Right renal cortex interstitium (tissue), 3 donors: ENCODE measurements at places on chromosomes 12 and 14. TPM values are rescaled to one million over a fixed set of nuclear protein-coding genes. Genes with fewer than 3 reads are reported as not detected.

Gene CELA1
- not detected for polyA plus RNA-seq

Gene RIMBP2
- 10.7 TPM for polyA plus RNA-seq

Gene KLRD1
- polyA plus RNA-seq: 0.64 TPM

- no peak for DNase-seq
These were observed 118.6 kb downstream of the SMOC1 start for GRCh38 chr14:69997849-69998248.

- DNase-seq: no peak
These were observed 34.2 kb downstream of the NCKAP5L start for GRCh38 chr12:49794021-49794420.

Gene ENDOU
- 0.41 TPM for polyA plus RNA-seq

DNA sequence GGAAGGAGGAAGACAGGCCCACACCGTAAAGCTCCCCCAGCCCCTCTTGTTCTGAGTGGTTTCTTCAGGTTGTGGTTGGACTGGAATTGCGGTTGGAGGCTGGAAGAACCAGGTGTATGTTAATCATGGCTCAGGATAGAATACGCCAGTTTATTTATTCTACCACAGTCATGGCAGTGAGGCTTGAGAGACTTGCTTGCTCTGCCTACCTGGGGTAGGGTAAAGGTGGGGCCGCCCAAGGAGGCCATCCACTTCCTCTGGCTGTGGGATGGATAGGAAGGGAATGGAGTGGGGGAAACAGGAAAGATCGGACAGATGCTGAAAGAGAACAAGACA lies 8.1 kb downstream of the SHMT2 start:
- DNase-seq: no peak

GRCh38 chr14:92934196-92935085 lies 11.5 kb downstream of the CHGA start:
- DNase-seq: no peak

Gene SLC17A8
- 0.24 TPM for polyA plus RNA-seq

GRCh38 chr12:82952946-82953345 lies 266.2 kb downstream of the TMTC2 start:
- no peak for DNase-seq

DNA sequence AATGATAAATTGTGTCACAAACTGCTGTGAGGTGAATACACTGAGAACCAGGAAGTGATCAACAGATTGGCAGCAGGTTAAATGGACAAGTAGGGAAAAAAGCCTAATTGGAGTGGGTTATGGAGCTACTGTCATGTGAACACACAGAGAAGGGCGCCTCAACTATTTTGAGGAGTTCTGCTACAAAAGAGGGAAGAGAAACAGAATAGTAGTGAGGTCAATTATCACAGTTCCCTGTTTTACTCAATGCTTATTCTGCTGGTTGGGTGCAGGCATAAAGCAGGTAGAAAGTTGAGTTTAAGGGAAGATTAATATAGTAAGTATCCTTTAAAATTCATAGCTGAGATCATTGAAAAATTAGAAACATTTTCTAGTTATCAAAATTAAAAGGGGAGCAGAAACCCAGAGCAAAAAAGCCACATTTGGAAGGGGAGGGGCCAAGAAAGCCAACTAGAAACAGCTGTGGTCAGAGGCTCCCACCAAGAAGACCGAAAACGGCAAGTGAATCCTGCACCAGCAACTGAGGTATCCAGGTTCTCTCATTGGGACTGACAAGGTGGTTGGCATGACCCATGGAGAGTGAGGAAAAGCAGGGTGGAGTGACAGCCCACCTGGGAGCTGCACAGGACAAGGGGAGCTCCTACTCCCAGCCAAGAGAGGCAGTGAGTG lies 105.7 kb downstream of the ZC3H14 start:
- no peak for DNase-seq

Gene WNT1
- not detected for polyA plus RNA-seq

GRCh38 chr14:100867631-100868315 lies 35.7 kb downstream of the RTL1 start:
- no peak for DNase-seq

GRCh38 chr12:879641-880040 lies 69.9 kb downstream of the RAD52 start:
- DNase-seq: no peak

GRCh38 chr12:107288414-107289127 lies 195.2 kb upstream of the CRY1 start:
- no peak for DNase-seq

DNA sequence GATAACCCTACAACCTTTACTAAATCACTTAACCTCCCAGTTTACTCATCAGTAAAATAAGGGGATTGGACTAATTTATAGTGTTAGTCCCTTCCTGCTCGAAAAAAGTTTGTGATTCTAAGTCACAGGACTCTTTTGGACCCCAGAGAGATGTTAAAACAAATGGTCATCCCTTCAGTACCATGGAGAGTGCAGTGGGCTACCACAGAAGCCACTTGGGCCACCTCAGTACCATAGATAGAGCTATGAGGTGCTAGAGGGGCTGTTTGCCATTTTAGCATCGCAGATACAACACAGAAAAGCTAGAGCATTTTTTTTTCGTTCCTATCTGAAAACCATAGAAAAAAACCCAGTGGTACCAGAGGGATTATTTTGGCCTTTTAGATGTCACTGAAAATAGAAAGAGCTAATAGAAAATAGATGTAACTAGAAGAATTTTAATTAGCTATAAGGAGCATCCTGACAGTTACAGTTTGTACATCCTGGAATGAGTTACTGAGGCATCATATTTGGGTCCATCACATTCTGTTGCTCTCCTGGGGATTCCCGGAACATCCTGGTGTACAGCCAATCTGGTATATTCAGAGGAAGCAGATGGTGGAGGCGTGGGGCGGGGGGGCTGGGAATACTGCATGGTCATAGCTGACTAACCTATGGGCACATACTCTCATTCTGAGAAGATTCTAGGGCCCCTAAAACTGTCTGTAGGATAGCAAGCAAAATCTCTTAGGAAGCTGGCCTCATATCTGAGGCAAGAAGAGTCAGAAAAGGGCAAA lies 2.8 kb downstream of the ZNF219 start:
- no peak for DNase-seq

DNA sequence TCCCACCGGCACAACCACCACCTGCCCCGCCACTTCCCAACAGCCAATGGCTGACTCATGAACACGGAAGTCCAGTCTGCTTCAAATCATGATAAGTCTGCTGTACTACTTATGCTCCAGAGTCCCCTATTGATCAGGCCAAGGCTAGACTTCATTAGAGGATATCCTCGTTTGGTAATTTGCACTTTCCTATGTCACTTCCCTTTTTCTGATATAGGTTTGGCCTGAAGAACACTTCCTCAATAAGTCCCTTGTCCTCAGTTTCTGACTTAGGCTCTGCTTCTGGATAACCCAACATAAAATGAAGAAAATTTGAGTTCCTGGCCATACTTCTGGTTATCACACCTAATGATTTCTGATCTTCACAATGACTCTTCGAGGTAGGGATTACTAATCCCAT lies 45.3 kb downstream of the IFNG-AS1 start:
- DNase-seq: no peak

- DNase-seq: no peak
These were observed 603.5 kb downstream of the RPL10L start for GRCh38 chr14:46048127-46048526.

Gene RNF34
- 45.7 TPM for polyA plus RNA-seq

Gene PHETA1
- 8.9 TPM for polyA plus RNA-seq

Gene USP44
- polyA plus RNA-seq: 2.4 TPM

GRCh38 chr14:22567437-22567836 lies 21.6 kb downstream of the DAD1 start:
- no peak for DNase-seq

- no peak for DNase-seq
These were observed 76.1 kb upstream of the KRR1 start for GRCh38 chr12:75587340-75588106.

- no peak for DNase-seq
These were observed 70.3 kb upstream of the MDM1 start for GRCh38 chr12:68402422-68402821.

Gene XRCC3
- polyA plus RNA-seq: 12.2 TPM

DNA sequence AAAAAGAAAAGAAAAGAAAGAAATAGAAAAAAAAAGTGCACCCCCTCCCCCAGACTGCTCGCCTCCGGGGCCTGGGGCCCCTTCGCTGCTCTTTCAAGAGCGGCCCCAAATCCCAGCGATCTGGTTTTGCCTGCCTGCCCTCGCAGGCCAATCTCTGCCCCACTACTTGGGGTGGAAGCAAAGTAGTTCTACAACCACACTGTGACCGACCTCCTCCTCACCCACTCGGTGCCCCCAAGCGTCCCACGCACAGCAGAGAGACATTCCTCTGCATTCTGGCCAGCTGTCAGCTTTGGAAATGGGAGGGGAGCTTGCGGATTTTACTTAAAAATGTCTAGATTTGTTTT lies 2.4 kb upstream of the TBX3 start:
- no peak for DNase-seq

Gene NUDT4
- 140 TPM for polyA plus RNA-seq

Gene CARMIL3
- 2.0 TPM for polyA plus RNA-seq

Gene BTG1
- polyA plus RNA-seq: 140 TPM

Gene SLC2A14
- 0.40 TPM for polyA plus RNA-seq

GRCh38 chr12:13358391-13358905 lies 161.9 kb downstream of the EMP1 start:
- DNase-seq: no peak

Gene UBE3B
- polyA plus RNA-seq: 33.3 TPM

Gene TMTC2
- 32.5 TPM for polyA plus RNA-seq

Gene TMEM179
- 0.80 TPM for polyA plus RNA-seq

GRCh38 chr12:104930388-104931326 lies 27.4 kb downstream of the SLC41A2 start:
- no peak for DNase-seq

Gene GZMB
- 0.79 TPM for polyA plus RNA-seq

- no peak for DNase-seq
These were observed 144.5 kb upstream of the FBXO33 start for GRCh38 chr14:39576736-39577135.

DNA sequence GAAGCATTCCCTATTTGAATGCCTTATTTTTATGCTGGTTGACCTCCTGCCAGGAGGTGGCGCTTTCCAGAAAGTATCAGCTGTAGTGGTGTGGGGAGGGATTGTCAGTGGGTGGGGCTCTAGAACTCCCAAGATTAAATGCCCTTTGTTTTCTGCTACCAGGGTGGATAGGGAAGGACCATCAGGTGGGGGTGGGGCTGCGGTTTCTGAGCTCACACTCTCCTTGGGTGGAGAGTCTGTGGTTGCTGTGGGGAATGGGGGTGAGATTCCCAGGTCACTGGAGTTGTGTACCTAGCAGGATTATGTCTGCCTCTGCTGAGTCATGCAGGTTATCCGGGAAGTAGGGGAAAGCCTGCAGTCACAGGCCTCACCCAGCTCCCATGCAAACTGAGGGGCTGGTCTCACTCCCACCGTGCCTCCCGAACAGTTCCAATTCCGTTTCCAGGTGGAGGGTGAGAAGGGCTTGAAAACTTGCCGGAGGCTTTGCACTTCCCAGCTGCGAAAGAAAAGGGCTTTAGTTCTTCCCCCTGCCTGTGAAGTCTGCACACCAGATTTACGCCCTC lies 68.3 kb downstream of the ALG10B start:
- no peak for DNase-seq

GRCh38 chr14:92323011-92323915 lies at the start of gene SLC24A4:
Gene SLC24A4 (plus strand): TSS chr14:92323165. CDS start chr14:92323831, 666 bp downstream.
- DNase-seq: no peak

Gene SMIM41
- polyA plus RNA-seq: 0.96 TPM

GRCh38 chr12:21826618-21826910 lies 52.1 kb upstream of the KCNJ8 start:
- no peak for DNase-seq

DNA sequence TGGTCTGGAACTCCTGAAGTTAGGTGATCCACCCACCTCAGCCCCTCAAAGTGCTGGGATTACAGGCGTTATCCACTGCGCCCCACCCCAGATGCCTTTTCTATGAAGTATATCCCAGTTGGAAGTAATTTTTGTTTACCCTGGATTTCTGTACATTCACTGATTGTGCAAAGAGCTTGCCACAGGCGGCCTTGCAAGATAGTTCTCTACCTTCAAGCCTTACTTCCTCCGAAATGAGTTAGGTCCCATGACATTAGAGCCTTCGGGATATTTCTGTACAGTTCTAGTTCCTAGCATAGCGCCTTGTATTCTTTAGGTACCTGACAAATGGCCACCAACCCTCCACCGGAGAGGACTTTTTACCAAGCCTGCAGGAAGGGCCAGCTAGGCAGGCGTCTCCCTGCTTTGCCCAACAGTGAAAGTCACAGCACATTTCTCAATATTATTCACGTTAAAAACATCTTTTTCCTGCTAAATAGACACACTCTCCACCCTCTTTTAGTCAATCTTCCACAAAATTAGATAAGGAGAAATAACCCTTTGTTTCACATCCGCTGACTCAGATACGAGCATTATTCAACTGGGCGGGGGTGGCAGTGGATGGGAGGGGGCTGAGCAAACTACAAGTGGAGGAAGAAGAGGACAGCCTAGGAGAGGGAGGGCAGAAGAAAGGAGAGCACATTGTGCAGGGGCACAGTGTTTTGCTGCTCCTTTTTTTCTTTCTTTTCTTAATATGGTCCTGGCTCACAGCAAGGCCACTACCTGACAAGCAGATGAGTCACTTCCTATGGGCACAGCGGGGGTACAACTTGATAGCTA lies 40.0 kb upstream of the CAPRIN2 start:
- DNase-seq: no peak

DNA sequence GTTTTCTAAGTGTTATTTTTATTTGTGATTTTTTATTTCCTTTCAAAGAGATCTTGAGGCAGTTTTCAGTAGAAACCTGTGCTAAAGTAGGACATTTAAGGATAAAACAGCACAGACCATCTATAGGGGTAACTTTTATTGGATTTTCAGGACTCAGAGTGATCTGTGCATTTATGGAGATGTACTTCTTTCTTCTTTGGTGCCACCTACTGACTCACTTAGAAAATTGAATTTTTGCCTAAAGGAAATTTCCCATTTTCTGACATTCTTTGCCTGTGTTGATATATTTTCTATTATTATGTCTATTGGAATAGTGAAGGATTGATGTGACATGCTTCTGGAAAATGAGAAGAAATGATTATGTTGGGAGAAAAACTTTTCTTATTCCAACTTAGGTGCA lies 113.0 kb downstream of the UNC79 start:
- no peak for DNase-seq

GRCh38 chr14:65001723-65002122 lies 15.0 kb downstream of the FNTB start:
- no peak for DNase-seq

Gene CLSTN3
- 90.0 TPM for polyA plus RNA-seq

DNA sequence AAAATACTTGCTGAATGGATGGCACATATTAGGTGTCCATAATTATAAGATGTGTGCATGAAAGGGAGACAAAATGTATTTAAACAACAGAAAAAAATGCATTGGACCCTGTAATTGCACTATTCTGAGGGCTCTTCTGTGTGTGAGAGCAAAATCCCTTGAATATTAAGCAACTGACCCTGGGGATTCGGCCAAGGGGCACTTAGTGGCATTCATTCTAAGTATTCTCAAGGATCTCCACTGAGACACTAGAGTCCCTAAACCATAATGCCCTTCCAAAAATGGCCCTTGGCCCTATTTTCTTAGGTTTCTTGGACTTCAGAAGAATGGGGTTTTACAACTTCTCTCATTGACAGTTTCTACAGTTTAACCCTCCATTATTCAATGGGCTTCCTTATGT lies 388.6 kb downstream of the GLT1D1 start:
- DNase-seq: no peak

- DNase-seq: no peak
These were observed 10.6 kb upstream of the NUMB start for GRCh38 chr14:73468828-73469375.
